ENCODE measurements at places on chromosomes 6 and 20.

DNA sequence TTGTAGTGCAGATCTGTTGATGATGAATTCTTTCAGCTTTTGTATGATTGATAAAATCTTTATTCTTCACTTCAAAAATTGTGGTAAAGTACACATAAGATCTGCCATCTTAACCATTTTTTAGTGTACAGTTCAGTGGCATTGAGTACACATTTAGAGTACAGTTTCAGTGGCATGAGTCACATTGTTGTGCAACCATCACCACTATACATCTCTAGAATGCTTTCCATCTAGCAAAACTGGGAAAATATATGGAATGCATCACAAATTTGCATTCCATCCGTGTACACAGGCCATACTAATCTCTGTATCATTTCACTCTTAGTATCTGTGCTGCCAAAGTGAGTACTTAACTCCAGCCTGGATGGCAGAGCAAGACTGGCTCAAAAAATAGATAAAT, 28.7 kb downstream of the SIRPD start:
- no peak for DNase-seq

GRCh38 chr6:138882369-138883017, 86.6 kb downstream of the ECT2L start:
- no peak for DNase-seq

GRCh38 chr20:51583073-51583472, 40.6 kb upstream of the NFATC2 start:
- DNase-seq, result no peak

GRCh38 chr20:36951979-36952738, 651 bp upstream of the SAMHD1 start:
- DNase-seq, result no peak

- no peak for DNase-seq
These were observed 1.1 kb downstream of the TPX2 start for GRCh38 chr20:31740208-31740607.

- DNase-seq, result peak; percentile 35
These were observed 16.9 kb downstream of the UCKL1 start for GRCh38 chr20:63939061-63939935.

DNA sequence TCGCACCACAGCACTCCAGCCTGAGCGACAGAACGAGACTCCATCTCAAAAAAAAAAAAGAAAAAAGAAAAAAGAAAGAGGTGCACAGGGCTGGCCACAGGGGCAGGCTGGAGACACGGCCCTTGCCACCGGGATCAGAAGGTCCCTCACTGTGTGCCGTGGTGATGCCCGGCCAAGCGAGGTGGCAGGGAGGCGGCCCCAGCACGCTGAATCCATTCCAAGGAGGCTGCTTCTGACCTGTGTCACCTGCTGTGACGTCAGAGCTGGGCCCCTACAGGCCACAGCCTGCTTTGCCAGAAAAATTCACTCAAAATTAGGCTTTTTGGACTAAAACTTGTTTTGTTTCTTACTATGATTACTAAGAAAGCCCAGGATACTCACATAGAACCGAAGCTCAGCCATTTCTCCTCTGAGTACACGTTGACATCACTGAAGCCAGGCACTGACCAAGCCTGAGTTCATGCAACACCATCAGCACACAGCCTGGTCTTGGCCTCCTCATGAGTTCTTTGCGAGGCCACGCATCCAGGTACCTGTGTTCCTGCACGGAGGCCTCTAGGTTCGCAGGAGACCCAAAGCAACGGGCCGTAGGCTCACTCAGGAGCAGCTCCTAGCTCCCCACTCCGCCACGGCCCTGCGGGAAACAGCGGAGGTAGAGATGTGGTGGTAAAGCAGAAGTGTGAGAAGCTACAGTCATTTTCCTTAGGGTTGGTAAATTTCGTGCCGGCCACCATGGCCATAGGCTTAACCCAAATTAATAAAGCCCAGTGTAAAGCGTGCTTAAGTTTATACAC, 67.8 kb downstream of the THBS2 start:
- DNase-seq, result no peak

- DNase-seq, result no peak
These were observed 91.9 kb upstream of the HSF2 start for GRCh38 chr6:122307577-122307976.

DNA sequence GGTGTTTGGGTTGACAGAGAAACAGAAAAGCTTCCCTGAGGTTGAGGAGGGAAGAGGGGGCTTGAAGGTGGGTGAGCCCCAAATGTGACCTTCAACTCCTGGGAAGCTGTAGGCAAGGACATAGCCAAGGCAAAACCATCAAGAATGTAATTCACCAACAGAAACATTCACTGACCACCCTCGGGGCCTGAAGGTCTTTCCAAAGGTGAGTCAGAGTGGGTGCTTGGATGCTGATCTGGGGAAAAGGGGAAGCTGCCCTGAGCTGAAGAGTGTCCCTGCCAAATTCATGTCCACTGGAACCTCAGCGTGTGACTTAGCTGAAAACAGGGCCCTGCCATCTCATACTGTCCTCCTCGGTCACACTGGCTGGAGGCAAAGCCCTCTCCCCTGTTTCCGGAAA, 234.2 kb upstream of the SULF2 start:
- DNase-seq, result no peak

GRCh38 chr6:53161481-53162009, 12.9 kb upstream of the GCM1 start:
- DNase-seq, result no peak

GRCh38 chr6:75813476-75814250, 64.6 kb downstream of the MYO6 start:
- no peak for DNase-seq

- DNase-seq, result no peak
These were observed 174.9 kb upstream of the PRND start for GRCh38 chr20:4546786-4547185.

- DNase-seq, result no peak
These were observed 112.4 kb upstream of the ZNF217 start for GRCh38 chr20:53706008-53706465.

DNA sequence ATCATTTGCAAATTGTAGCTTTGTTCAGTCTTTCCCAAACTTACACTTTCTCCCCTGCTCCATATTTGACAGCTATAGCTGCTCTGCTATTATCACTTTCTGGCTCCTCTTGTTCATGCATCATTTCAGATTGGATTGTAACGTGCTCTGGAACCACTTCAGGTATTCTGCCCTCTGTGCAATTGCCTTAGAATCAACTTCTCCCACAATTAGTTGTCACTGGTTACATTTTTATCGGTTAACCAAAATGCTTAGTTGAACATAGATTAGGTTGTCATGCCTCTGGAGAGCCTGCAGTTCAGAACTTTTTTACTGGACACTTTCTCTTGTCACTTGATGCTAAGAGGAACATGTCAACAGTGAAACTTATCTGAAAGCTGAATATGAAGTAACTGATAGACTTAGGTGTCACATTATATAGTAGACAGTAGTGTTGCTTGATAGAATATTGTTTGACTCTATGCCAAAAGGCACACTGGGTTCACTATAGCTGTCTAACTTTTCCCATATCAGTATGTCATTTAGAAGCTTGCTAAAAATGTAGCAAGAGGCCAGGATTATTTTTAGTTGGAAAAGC, 127.7 kb upstream of the PTPRK start:
- no peak for DNase-seq

DNA sequence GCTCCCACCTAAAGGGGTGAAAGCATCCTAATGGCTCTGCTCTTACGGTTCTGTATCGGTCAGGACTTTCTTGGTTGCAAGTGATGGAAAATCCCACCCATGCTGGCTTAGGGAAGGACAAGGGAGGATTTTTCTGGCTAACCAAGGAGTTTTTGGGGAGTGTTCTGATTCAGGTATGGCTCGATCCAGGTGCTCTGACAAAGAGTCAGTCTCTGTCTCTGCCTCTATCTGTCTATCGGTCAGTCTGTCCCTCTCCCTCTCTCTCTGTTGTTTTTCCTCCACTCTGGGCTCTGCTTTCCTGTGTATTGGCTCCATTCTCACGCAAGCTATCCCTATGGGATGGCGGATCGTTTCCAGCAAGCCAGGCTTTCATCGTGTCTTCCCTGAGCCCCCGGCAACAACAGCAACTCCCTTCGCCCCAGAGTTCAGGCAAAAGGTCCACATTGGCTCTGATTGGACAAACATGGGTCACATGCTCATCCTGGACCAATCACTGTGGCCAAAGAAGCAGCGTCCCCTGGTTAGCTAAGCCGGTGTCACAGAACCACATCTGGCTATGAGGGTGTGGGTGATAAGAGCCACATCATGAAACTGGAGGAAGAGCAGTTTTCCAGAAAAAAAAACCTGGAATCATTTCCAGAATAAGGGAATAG, 160.3 kb downstream of the BMP7 start:
- no peak for DNase-seq

GRCh38 chr20:47792021-47792618, 6.8 kb upstream of the SULF2 start:
- no peak for DNase-seq

DNA sequence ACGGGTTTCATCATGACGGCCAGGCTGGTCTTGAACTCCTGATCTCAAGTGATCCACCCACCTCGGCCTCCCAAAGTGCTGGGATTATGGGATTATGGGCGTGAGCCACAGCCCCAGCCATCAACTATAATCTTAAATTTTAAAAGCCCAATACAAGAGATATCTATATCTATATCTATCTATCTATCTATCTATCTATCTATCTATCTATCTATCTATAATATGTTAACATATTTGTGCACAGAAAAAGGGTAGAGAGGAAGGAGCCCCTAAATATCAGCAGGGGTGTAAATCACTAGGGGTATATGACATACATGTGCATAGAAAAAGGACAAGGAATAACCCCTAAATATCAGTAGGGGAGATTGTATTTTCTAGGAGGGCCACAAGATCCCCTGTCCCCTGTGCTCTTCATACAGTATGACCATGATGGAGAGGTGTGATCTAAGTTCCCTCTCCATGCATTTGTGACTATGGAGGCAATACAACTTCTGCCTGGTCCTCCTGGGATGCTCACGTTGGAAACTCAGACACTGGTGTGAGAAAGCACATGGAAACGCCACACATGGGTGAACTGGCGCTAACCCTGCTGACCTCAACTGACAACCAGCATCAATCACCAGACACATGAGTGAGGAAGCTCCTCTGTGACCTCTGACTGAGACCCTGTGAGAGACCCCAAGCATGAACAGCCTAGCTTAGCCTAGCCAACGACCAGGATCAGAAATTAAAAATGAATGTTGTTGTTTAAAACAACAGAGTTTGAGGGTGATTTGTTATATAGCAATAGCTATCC, 1.2 kb upstream of the SPATS1 start:
- DNase-seq, result no peak

GRCh38 chr6:97231911-97232310, 51.1 kb downstream of the MMS22L start:
- no peak for DNase-seq

GRCh38 chr6:53239526-53239925, 90.9 kb upstream of the GCM1 start:
- DNase-seq, result no peak

DNA sequence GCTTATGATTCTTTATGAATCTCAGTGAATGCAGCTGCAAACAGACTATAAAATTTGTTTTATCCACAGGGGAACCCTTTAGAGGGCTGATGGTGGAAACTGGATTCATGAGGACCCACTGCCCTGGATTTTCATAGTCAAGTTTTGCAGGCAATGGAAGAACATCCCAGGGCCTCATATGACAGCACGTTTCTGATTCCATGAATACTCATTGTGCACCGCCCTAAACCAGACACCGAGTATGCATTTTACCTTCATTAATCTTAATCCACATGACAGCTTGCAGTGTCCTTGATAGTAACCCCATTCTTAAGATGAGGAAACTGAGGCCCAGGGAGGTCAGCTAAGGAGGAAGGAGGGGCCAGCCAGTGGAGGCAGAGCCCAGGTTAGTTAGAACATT, 270.4 kb downstream of the PREX1 start:
- DNase-seq, result no peak

DNA sequence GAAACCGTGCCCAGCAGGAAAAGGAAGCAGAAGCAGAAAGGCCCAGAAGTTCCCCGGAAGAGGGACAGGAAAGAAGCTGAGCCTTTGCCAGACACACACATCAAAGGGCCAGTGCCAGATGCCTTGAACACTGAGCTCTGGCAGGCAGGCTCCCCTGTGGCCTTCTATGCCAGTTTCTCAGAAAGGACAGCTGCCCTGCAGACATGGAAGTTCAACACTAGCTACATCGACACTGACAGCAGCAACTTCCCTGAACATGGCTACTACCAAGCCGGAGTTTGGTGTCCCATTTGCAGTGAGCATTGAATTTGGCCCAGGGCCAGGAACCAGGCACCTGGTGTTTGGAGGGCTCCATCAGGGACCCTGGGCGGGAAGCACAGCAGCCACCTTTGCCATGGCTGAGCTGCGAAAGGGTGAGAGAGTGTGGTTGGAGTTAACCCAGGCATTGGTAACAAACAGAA, 8.0 kb upstream of the RAET1E start:
- DNase-seq, result no peak

GRCh38 chr20:41894255-41894963, 276.2 kb upstream of the CHD6 start:
- DNase-seq, result no peak

- DNase-seq, result no peak
These were observed 15.6 kb upstream of the CBFA2T2 start for GRCh38 chr20:33474097-33474873.

DNA sequence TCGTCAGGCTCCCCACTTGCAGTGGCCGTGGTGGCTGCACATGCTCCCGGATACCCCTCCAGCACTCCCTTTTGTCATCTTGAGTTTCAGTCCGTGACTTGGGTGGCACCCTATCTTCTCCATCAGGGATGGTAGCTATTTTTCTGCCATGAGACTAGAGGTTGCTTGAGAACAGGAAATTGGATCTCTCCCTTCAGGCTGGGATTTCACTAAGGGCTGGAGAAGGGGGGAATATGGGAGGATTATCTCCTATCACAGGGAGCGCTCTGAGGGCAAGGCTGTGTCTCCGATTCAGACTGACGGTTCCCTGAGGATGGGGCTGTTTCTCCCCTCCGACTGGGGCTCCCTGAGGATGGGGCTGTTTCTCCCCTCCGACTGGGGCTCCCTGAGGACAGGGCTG, 123.1 kb downstream of the MRPL14 start:
- no peak for DNase-seq

GRCh38 chr6:136420853-136421252, 129.4 kb downstream of the MAP7 start:
- no peak for DNase-seq

DNA sequence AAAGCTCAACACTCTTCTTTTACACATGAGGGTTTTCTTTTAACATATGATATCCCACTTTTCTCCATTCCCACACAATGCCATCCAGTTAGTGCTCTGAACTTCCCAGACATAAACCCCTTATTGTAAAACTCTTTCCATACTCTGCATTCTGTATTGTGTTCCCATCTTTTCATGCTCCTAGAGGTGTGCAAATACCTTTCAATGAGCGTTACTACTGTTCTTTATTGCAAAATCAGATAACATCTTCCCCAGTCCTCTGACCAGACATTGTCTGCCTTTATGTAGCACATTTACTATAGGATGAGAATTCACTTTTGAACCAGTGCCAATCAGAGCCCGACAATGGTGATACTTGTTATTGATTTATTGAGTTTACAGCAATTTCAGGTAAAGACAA, 296.2 kb downstream of the GRIK2 start:
- no peak for DNase-seq

DNA sequence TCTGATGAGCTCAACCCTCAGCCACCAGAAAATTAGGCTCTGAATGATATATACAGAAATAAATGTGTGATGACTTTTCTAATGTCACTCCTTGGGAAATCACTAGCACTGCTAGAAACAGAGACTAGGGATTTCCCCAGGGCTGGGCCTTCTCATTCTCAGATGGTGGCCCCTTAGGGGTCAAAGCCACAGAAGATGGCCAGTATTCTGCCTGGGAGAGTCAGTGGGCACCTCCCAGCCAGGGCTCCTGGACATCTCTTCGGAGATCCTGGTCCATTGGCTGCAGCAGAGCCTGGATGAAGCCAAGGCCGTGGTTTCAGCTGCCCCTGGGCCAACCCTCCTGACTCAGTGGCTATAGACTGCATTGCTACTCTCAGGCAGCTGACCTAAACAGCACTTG, 276.9 kb upstream of the SUPT3H start:
- no peak for DNase-seq
